ENCODE measurements at places on chromosomes 7 and 10.

DNA sequence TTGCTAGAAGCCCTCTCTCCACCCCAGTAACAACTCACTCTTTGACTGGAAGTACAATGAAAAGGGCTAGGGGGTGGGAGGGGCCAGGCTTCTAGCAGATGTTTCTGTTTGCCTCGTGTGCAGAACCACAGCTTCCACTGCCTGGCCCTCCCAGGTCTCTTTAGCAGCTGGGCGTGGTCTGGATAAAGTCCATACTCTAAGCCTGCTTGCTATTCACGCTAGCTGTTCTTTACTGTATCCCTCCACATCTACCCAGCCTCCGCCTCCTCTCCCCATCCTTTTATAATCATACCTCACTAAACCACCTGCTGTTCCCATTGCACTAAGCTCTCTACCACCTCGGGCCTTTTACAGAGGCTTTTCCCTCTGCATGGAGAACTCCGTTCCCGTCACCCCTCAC, 288.8 kb downstream of the CAMK1D start:
- peak; percentile 32 for DNase-seq

DNA sequence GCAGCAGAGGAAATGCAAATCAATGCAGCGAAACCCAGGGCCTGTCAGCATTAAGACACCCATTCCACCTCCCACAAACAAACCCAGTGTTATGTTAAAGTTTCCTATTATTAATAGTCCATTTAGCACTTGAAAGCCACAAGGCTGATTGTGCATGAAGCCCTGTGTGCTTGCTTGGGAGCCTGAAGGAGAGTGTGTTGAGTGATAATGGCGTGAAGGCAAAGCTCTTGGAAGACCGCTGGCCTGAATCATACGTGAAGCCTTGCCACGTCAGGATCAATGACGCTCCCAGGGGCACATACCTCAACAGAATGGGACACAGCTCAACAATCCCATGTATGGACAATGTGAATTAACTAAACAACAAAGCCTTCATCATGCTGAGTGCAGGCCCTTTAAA, 25.1 kb downstream of the PTPRN2 start:
- no peak for DNase-seq

- no peak for DNase-seq
These were observed 598 bp downstream of the VIPR2 start for GRCh38 chr7:159143780-159144757.

DNA sequence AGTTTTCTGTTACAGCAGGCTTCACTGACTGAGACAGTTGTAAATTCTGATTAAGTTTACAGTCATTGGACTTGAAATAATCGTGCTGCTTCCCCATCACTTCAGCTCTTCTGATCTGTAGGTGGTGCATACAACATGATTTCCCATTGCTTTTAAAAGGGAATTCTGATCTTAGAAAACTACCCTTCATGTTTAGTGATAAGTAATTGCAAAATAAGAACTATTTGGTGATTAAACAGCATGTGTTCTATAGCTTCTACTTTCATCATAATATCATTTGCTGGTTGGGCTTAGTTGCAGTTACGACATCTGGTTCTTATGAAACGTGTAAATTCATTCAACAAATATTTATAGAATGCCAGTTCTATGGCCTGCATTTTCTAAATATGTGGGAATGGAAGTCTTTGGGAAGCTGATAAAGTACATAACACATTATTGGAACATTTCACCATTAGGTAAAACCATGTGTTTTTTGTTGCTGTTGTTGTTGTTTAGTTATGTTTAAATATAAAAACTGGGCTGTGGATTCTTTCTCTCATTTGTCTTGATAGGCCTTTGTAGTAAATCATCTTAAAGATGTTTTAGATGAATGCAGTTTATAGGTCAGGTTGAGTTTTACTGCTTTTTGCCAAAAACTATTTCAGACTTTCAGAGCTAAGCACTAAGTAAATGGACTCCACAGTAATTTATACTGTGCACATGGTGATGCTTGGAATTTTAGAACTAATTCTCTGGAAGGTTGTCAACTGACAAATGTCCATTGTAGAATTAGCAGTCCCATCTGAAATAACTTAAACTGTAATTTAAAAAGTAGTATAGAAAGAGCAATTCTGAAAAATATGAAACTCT, 13.1 kb downstream of the GNAI1 start:
- no peak for DNase-seq

DNA sequence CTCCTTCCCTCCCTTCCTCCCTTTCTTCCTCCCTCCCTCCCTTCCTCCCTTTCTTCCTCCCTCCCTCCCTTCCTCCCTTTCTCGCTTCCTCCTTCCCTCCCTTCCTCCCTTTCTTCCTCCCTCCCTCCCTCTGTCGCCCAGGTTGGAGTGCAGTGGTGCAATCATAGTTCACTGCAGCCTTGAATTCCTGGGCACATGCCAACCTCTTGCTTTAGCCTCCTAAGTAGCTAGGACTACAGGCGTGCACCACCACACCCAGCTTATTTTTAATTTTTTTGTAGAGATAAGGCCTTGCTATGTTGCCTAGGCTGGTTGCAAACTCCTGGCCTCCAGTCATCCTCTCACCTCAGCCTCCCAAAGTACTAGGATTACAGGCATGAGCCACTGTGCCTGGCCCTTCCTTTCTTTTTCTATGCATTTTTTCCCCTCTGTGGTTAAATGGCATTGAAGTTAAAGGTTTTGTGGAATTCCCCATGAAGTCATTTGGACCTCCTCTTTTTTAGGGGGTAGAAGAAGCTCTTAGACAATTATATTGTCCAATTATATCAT, 9.6 kb downstream of the KLHDC10 start:
- DNase-seq: no peak

DNA sequence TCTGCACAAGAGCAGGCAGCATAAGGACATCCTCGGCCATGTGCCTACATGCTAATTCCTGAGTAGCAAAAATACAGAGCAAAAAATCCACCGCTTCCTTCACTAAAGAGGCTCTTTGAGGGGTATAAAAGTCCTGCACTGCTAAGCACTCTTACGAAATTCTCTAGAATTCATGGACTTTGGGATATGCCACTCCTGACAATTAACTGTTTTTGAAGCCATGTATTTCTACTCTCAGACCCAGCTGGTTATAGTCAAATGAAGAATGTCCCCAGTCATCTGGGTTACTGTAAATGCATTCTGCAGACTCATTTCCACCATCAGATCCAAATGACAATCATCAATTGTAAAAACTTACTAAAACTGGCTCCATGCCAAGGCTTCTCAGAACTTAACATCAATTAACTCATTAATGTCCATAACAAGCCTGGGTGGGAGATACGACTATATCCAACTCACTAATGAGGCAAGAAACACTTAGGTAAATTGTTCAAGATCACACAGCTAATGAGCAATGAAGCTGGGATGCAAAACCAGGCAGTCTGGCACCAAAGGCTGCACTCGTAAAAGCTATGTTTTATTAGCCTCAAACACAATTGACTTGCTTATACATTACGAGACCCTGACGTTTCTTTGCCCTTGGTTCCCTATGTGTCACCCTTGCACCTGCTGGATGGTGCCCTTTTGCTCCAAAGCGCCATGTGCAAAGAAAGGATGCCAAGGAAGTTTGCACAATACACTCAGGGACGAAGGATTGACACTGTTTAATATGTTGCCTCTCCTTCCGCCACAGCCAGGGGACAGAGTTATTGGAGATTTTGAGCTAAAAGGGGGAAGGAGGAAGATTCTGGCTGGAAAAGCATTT, 250.4 kb downstream of the ELMO1 start:
- no peak for DNase-seq

GRCh38 chr7:1977059-1977875, 255.5 kb downstream of the MAD1L1 start:
- DNase-seq: no peak

DNA sequence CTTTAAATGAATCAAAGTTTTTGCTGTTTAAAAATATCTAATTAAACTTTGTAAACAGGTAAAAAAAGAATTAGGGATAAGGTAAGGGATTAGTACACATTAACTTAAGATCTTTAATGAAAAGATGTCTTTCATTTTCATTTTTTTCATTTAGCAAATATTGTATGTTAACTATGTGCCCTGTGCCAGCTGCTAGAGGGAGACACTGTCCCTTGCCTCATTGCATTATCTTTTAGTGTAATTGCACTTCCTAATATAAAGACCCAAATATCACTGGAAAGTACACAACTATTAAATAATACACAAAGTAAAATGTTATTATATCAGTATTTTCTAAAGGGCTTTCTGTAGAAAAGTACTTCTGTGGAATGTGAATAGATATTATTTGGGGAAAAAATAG, 102.7 kb downstream of the GPR37 start:
- peak; percentile 76 for DNase-seq

- no peak for DNase-seq
These were observed 103.0 kb downstream of the PTEN start for GRCh38 chr10:87966459-87966858.

DNA sequence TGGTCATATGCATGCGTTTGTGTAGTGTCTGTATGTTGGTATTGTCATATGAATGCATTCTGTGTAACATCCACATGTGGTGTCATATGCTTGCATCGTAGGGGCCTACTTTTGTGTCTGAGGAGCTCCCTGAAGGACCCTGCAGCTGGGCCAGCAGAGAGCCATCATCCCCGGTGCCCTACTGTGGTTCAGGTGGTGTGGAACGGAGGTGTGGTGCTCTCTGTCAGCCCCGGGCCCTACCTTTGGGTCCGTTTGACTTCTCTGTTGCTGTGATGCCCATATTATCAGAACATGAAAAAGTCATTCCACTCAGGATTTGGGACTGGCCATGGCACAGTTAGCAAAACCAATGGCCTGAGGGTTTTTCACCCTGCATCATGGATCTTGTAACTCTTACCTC, 217.9 kb downstream of the ADARB2 start:
- DNase-seq: no peak

GRCh38 chr7:496528-497295, 22.9 kb downstream of the PDGFA start:
- DNase-seq: no peak

DNA sequence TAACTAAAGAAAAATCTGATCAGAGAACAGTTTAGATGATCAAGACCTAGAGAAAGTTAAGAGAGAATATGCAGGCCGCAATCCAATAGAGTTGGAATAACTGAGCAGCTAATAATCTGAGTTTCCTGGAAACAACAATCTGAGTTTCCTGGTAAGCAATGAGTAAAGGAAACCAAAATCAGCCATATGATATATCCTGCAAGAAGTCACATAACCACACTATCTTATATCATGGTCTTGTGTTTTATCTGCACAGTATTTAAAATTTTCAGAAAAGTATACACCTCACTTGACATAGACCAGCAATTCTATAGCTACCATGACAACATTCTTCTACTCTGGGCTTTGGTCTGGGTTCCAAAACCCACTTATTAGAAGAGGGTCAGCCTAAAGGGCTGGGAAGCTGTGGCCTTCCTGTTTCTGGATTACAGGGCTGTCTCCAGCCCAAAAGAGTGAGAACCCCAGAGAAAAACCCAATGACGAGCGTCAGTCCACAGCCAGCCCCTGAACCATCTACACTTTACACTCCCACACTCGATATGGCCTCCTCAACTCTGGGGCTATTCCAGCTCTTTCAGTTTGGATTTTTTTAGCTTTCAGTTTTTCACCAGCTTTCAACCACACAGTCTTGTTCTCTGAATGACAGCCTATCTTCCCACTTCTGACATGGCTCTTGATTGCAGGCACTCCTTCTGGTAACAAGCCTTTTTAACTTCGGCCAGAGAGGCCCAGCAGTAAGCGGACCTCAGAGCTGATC, 110.4 kb downstream of the GLI3 start:
- no peak for DNase-seq

- no peak for DNase-seq
These were observed 123.1 kb upstream of the PITRM1 start for GRCh38 chr10:3295582-3296151.

GRCh38 chr7:155880721-155881120, 68.5 kb upstream of the SHH start:
- no peak for DNase-seq

- no peak for DNase-seq
These were observed 885 bp upstream of the NKX1-2 start for GRCh38 chr10:124450783-124451057.

GRCh38 chr10:125370578-125370977, 210.2 kb upstream of the CTBP2 start:
- DNase-seq: no peak

DNA sequence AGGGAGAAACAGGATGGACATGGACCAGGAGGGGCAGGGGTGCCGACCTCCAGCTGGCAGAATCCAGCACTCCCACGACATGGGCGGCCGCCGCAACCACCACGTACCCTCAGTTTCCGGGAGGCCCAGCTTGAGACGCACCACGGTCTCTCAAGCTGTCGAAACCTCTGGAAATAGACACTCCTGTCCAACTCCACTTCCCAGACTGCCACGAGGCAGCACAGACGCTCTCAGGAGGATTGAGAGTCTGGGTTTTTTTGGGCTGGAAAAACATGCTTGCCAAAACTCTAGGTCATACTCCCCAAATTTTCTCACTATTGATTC, 37.9 kb upstream of the PDGFA start:
- no peak for DNase-seq

DNA sequence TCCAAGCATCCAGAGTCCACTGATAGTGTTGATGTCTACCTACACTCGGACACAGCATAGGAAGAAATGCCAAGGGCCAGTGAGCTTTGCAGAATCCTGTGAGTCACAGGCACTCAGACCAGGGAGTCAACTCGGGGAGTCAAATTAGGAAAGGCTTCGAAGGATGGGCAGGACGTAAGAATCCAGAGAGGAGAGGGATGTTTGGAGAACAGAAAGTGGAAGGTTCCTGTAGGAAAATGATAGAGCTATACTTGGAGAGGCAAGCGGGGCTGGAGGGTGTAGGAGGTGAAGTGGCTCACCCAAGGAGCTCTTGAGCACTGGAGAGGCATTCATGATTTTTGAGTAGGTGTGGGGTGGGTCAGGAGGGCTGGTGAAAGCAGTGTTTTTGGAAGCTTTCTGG, 3.0 kb downstream of the ZYX start:
- DNase-seq: no peak

GRCh38 chr10:34198953-34199352, 616.1 kb downstream of the PARD3 start:
- no peak for DNase-seq

- peak; percentile 12 for DNase-seq
These were observed 16.1 kb downstream of the PAPOLB start for GRCh38 chr7:4845740-4846142.

DNA sequence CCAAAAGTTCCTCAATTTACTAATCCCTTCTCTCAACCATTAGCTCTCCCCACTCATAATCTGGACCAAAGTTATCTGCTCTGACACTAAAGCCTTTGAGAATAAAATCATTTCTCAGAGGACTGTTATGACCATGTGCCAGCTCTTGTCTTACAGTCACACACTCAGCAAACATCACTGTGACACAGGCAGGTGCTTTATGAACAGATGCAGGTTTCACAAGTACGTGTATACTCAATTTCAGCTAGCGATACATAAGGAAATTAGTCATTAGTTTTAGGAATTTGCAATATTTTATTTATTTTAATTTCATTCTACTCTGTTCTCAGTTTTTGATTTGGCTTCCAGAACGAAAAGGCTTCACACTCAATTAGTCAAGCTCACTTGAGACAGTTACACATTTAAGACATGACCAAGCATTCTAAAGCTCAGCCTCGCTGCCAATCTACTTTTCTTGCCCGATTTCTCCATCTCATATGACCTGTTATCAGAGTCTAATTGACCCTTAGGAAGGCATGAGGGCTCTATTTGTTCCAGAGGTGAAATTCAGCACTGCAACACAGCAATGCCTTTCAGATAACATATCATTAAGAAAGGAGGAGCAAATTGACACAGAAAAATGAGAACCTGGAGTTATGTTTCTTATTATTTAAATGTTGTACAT, 76.8 kb downstream of the TFEC start:
- no peak for DNase-seq

- DNase-seq: no peak
These were observed 13.7 kb upstream of the WAPL start for GRCh38 chr10:86535132-86535882.

All from pons (tissue), 1 donor.